Activated naive CD8-positive, alpha-beta T cell treated with anti-CD3 and anti-CD28 coated beads, Interleukin-2, amount 50 U/mL, for 24 hours (primary cell): ENCODE measurements at places on chromosomes 6 and 20.
A peak's percentile ranks its signal among the peaks of the same experiment; 100 is the strongest.

DNA sequence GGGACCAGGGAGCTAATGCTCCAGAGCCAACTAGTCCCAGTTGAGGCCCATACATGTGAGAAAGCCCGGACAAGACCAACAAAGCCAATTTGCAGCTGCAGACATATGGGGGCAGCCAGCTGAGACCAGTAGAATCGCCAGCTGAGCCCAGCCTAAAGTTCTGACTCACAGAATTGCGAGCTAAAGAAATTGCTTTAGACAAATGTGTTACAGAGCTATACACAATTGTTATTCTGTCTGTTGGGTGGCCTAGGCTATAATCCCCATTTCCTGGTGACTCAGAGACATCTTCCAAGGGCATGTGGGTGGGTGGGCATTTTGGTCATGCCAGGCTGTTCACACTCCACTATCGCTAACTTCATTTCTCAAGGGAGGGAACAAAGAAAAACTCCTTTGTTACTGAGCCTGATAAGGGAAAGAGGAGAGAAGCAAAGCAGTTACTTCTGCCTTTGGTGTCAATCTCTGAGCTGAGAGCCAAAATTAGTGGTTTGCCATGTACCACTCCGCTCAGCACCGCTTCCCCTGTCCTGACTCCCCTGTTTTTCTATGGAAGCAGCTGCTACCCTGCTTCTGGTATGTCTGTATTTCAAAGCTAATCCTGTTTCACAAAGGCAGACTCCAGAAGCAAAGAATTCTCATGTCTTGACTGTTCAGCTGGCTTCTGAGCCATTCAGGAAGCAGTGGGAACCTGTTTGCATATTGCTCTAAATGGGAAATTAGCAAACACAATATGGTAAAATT is 26.1 kb downstream of the SCP2D1 start:
- DNase-seq: no peak

GRCh38 chr6:44216677-44217331 is at the start of gene MYMX:
TSS of gene MYMX (plus strand) at chr6:44216926. CDS start at chr6:44217472, 546 bp downstream.
- DNase-seq: no peak

DNA sequence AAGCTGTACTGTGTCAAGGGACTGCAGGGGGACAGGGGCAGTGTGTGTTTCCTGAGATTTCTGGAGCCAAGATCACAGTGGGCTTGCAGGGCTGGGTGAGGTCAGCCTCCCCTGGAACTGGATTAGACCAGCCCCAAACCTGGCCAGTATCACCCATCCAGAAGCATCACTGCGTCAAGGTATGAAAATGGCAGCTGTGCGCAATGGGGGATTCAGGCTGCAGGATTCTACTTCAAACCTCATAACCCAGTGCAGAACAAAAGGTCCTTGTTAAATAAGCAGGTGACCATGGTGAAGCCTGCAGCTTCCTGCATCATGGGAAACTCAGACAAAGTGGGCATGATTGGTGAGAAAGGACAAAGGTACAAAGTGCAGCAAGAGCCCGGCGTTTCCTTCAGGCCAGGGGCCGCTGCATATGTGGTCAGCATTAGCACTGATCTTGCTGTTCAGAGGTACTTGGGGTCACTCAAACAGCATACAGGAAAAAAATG is 33.4 kb downstream of the TRAF3IP2 start:
- no peak for DNase-seq

DNA sequence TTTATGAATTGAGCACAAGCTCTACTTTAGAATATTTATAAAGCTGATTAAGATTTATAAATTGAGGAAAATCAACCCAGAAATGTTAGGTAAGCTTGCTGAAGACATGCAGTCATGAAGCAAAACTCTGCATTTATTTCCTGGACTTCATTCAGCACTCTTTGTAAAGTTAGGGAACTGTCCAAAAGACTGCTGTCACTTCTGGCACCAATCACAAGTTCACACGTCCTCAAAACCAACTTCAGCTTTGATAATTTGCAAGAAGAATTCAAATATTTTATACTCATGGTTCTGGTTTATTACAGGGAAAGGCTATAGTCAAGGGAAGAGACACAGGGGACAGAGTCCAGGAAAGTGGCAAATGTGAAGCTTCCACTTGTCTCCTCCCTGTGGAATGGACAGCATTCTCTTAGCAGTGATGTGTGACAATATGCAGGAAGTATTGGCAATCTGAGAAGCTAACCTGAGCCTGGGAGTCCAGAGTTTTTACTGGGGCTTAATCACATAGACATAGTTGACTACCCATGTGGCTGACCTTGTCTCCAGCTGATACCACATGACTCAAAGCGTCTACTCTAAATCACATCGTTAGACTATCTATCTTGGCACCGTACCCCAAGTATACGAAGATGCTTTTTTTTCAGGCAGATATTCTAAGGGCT is 85.4 kb downstream of the PPP1R14C start:
- DNase-seq: no peak

DNA sequence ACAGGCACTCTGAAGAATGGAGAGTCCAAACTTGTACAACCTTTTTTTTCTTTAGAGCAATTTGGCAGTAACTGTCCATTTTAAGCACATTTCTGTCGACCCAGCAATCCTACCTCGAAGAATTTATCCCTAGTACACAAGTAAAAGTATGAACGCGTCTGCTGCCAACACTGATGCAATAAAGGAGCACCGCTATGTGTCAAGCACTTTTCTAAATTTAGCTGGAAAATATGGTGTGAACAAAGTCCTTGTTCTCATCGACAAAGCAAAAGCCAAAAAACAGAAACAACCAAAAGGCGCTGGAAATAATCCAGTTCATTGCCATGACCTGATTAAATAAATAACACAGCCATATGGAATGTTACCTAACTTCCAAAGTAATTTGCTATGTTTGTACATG is 1.1 kb downstream of the DPM1 start:
- no peak for DNase-seq

GRCh38 chr20:61024390-61024789 is 227.7 kb upstream of the CDH4 start:
- DNase-seq: no peak

GRCh38 chr6:72620871-72621290 is 983 bp upstream of the KCNQ5 start:
- DNase-seq: peak; percentile 24

DNA sequence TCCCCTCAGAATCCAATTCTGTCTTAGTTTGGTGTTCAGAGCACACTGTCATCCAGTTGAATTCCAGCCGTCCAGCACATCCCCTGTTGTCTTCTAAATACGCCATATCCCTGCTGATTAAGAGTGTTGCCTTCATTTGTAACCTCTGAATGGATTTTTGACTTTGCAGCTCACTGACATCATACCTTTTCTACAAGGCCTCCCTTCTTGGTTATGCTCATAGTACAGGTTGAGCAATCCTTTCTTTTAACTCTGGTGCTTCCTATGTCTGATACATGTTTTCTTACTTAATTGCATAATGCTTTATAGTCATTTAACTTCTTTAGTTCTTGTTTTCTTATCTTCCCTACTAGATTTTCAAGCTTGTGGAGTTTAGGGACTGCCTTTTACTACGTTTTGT is 36.4 kb downstream of the XRN2 start:
- DNase-seq: no peak

- no peak for DNase-seq
These were observed 12.1 kb upstream of the SERINC3 start for GRCh38 chr20:44533928-44534327.

DNA sequence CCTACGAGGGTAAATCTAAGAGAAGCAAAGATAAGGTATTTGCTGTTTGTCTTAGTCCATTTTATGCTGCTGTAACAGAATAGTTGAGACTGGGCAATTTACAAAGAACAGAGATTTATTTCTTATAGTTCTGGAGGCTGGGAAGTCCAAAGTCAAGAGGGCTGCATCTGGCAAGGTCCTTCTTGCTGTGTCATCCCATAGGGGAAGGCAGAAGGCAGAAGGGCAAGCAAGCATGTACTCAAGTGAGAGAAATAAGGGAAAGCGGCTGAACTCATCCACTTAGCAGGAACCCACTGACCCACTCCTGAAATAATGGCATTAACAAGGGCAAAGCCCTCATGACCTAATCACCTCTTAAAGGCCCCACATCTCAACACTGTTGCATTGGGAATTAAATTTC is 102.7 kb downstream of the AGPAT4 start:
- no peak for DNase-seq

DNA sequence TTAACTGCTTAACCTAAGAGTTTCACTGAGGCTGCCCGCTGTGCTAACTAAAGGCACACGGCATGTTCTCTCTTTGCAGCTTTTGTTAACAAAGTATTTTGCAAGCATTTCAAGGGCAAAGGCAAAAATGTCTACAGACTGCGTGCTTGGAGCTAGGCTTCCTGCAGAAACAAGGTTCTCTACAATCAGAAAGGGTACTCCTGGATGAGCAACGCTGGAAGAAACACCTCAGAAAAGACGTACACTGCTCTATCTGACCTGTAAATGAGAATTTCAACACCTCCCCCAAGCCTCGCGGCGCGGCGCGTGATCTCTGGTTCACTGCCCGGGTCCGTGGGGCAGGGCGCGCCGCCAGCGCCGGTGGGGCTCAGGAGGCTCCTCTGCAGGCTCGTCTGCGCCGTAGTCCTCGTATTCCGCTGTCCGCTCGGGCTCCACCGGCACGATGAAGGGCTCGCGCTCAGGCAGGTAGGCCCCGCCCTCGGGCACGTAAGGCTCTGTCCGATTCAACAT is 120.9 kb downstream of the COL12A1 start:
- DNase-seq: no peak

GRCh38 chr6:156988276-156989158 is 211.3 kb downstream of the ARID1B start:
- peak; percentile 15 for DNase-seq

DNA sequence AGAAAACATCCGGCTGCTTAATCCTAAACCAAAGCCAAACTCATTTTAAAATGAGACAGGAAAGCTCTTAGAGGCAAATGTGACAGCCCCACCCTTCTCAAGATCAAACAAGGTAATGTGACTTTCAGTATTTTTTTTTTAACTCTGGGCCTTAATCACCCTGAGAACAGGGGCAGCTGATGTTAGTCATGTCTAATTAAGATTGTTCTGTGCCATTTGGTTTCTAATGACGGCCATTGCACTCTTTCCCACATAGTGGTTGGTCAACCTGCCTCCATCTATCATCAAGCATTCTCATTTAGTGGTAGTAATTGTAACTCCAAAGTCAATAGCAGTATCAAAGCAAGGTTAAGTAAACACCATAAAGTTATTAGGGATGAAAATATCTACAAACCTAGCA is 191.6 kb upstream of the EXOC2 start:
- DNase-seq: no peak

GRCh38 chr6:900716-901605 is 208.0 kb upstream of the EXOC2 start:
- DNase-seq: no peak

- DNase-seq: no peak
These were observed 113.1 kb downstream of the FOXA2 start for GRCh38 chr20:22471156-22471836.

- DNase-seq: no peak
These were observed 3.8 kb upstream of the PDYN start for GRCh38 chr20:1997483-1998192.

GRCh38 chr20:32626859-32627636 is 41.9 kb upstream of the NOL4L start:
- no peak for DNase-seq

DNA sequence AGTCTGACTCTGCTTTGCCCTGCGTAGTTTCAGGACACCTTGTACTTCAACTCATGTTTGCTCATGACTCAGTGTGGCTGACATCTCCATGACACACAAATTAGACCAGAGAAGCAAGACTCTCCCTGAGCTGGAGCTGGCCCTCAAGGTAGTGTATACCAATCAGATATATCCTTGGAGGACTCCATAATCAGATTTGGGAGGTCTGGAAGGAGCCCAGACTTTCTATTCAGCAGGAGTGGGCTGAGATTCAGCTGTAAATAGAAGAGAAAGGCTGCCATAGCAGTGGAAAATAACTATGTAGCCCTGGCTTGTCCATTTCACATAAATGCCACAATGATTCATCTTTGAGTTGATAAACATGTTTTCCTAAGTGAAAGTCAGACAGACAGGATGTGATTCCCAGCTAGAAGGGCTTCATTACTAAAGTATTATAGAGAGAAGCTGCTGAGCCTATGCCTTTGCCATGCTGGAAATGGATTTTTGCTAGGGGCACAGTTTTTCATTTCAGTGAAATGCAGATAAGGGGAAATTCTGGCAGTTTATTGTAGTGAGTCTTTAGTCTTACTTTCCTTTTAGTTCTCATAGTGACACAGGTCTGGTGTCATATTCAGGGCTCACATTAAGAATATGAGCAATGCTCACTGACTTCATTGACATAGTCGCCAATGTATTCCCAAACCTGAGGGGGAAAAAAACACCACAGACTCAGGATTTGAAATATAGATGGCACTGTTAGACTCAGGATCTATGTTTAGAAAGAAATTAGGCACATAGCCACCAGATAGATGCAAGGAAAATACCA is 95.3 kb downstream of the CLVS2 start:
- DNase-seq: no peak

DNA sequence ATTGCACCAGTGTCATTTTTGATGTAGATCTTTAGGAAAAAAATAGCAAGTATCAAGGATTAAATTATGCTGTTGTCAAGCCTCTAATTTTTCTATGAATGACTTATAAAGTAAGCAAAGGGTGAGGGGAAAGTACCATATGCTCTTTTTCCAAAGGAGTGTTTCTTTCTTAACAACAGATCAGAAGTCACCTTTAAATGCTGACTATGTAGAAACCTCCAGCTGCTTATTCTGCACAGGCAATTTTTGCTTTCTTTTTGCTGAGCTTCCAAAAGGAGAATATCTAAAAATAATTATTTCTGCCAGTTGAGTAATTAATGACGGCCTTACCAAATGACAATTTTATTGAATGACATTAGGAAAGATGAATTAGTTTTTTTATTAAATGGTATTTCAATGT is 390.6 kb upstream of the MANEA start:
- no peak for DNase-seq

GRCh38 chr20:49216991-49217578 is 2.1 kb upstream of the DDX27 start:
- peak; percentile 98 for DNase-seq

DNA sequence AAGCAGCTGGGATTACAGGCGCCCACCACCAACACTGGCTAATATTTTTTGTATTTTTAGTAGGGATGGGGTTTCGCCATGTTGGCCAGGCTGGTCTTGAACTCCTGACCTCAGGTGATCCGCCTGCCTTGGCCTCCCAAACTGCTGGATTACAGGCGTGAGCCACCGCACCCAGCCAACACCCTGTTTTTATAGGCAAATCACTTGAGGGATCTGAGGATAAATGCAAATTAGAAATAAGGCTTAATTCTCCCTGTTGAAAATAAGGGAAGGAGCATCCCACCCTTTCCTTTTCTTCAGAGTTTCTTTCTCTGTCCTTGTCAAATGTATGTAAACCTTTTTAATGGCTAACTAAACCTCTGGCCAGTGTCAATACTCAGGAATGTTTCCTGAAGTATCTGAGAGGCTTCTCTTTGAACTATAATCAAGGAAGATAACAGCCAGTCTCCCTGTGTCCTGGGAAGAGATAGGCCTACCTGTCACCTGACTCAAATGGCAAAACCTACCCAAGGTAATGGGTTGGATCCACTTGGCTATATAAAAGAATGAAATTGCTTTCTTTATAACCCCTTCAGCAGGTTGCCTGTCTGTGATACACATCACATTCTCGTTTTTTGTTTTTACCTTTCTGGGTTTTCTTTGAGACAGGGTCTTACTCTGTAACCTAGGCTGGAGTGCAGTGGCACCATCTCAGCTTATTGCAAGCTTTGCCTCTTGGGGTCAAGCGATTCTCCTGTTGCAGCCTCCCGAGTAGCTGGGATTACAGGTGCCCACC is 64.5 kb upstream of the TNFAIP3 start:
- no peak for DNase-seq
